AG10803 (cell line): ENCODE measurements at places on chromosomes 7 and 10.

DNA sequence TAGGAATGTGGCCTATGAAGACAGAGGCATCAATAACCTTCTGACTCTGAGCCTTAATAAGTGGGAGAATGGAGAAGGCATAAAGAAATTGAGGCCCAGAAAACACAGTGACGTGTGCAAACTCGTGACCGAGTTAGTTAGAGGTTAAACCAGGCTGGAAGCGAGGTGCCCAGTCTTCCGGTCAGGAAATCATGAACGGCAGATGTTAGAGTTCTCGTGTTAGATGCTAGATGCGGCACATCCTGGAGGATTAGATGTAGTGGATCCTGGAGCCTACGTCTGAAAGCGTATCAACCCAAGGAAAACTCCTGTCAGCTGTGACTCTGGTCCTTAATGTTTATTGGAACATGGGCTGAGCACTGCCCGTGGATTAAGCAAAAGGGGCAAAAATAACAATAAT lies 275.9 kb downstream of the TCF7L2 start:
- DNase-seq = no peak

DNA sequence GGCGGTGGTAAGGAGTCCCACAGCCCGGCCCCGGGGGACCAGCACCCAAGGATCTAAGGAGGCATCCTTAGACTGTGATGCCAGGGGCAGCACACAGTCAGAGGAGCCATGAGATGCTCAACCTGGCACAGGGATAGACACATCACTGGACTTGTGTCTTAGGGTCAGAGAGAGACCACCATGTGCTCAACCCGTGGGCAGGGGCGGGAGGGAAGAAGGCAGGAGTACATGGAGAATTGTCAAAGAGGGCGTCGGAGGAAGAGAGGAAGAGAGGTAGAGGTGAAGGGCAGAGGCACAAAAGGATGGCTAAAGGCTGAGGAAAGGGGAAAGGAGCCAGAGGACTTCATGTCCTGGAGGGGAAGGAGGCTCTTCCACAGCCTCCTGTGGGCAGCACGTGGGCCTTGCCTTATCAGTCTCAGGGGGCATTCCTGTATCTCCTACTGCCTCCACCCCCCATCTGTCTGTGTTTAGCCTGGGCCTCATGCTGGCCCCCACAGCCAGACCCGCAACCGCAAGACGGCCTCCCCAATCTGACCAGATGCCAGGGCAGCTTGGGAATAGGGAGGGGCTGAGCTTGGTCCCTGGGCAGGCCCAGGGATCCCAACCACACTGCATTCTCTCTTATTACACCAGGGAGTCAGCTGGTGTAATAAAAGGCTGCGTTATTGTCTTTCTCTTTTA lies 2.2 kb downstream of the ADCY1 start:
- no peak for DNase-seq

GRCh38 chr7:142901426-142902259 lies 16.1 kb upstream of the TRPV6 start:
- DNase-seq = no peak

DNA sequence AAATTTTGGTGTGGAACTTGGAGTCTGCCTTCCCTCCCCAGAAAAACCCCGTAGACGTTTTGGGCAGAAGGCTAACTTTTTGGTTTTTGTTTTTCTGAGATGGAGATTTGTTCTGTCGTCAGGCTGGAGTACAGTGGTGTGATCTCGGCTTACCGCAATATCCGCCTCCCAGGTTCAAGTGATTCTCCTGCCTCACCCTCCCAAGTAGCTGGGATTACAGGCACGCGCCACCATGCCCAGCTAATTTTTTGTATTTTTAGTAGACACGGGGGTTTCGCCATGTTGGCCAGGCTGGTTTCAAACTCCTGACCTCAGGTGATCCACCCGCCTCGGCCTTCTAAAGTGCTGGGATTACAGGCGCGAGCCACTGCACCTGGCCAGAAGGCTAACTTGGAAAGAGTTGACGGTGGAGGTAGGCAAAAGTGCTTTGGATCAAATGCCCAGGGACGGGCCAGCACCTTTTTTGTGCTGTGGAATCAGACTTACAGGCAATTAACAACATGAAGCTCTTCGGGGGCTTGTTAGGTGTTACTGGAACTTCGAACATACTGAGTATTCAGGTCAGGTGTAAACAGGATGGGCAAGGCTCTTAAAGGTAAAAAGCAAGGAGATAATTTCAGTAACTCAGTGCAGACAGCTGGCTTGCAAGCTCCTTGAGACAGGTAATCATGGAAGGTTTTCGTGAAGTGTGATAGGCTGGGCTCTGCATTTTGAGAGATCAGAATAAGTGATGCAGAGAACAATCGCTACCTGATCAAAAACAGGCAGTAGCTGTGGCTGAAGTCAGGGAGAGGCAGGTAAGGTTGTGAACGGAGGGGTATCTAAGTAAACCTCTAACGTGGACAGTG lies 1.8 kb downstream of the PPP1R35 start:
- DNase-seq = no peak

GRCh38 chr7:81439591-81439990 lies 330.3 kb downstream of the HGF start:
- DNase-seq = no peak

GRCh38 chr7:107725138-107725740 lies 18.7 kb upstream of the CBLL1 start:
- peak; percentile 65 for DNase-seq

DNA sequence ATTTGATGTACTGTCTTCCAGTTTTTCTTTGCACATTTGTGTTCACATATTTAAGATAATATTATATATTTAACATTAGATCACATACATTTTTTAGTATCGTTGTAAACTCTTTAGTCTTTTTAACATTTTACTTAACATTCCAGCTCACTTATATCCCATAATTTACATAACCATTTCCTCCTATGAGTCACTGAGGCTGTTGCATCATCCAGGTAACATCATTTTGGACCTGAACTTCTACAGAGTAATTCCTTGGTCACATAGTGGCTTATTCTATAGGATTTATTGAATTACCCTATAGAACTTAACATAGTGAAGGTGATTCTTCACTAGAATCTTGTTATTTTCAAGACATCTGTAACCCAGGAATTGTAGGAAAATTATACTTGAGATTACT lies 194.4 kb downstream of the POU6F2 start:
- DNase-seq = no peak

GRCh38 chr7:47411901-47412300 lies 170.0 kb downstream of the TNS3 start:
- no peak for DNase-seq

- no peak for DNase-seq
Measured at GRCh38 chr7:28685242-28685643, 272.9 kb downstream of the TRIL start.

GRCh38 chr10:42977032-42977416 lies 99.8 kb upstream of the RET start:
- no peak for DNase-seq

- DNase-seq = no peak
Measured at GRCh38 chr10:97567891-97568290, 4.7 kb upstream of the ANKRD2 start.

DNA sequence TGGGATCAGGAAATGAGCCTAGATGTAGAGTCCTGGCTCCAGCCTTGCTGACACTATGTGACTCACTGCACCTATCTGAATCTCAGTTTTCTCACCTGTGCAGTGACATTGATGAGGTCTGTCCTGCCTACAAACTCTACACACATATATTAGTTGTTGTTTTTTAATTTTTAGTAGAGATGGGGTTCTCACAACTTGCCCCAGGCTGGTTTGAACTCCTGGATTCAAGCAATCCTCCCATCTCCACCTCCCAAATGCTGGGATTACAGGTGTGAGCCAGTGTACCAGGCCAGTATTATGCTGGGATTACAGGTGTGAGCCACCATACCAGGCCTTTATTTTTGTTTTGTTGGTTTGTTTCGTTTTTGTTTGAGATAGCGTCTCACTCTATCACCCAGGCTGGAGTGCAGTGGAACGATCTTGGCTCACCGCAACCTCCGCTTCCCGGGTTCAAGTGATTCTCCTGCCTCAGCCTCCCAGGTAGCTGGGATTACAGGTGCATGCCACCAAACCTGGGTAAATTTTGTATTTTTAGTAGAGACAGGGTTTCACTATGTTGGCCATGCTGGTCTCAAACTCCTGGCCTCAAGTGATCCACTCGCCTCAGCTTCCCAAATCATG lies 11.8 kb upstream of the DDIT4 start:
- DNase-seq = no peak

- DNase-seq = peak; percentile 42
Measured at GRCh38 chr10:79101560-79102497, 33.1 kb downstream of the ZMIZ1 start.

DNA sequence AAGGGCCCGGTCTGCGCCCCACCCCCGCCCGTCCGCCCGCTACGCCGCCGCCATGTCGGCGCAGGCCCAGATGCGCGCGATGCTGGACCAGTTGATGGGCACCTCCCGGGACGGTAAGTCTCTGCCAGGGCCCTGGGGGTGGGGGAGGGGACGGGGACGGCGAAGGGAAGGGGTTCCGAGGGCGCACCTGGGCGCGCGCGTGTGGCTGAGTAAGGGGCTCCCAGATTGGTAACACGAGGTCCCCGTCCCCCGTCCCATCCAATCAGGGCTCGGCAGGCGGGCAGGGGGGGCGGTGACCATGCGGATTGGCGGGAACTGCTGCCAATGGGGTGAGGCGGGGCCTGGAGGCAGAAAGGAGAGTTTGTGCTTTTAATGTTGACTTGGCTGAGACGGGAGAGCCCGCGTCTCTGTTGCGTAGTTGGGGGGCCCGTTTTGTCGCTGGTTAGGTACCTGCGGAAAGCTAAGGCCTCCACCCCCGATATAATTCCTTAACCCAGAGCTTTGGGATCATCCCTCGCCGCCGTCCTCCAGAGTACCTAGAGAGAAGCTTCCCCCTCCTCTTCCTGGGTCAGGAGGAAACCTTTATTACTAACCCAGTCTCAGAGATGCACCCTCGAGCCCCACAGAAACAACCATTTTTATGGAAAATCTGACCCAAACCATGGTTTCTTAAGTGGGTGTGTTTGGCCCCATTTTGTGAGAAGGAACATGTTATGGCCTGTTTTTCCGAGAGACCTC lies 685 bp downstream of the LUC7L2 start:
- peak; percentile 89 for DNase-seq

DNA sequence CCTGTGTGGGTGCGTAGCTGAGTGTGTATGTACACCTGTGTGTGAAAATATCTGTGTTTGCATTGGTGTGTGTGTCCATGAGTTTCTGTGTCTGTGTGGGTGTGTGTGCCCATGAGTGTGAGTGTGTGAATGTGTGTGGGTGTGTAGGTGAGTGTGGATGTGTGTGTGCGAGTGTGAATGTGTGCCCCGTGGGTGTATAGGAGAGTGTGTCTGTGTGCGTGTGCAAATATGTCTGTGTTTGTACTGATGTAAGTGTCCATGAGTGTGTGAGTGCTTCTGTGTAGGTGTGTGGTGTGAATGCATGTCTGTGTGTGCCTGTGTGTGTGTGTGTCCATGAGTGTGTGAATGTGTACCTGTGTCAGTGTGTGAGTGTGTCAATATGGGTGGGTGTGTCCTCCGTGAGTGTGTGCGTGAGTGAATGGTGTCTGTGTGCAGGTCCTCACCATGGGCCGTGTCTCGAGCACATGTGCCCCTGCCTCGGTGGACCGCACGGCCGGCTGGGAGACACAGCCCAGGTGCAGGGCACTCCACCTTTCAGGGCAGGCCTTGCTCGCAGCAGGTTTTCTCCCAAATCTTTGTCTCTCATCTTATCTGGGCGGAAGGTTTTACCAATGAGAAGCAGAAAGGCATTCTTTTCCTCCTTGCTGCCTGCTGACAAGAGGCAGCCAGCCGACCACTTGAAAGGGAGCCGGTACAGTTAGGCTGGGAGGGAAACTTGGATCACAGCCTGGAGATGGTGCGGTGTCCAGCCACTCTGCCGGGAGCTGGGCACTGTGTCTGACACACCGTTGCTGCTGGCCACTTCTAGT lies 107.1 kb upstream of the FAM20C start:
- DNase-seq = peak; percentile 67

GRCh38 chr7:82559193-82559805 lies 115.7 kb upstream of the CACNA2D1 start:
- no peak for DNase-seq

DNA sequence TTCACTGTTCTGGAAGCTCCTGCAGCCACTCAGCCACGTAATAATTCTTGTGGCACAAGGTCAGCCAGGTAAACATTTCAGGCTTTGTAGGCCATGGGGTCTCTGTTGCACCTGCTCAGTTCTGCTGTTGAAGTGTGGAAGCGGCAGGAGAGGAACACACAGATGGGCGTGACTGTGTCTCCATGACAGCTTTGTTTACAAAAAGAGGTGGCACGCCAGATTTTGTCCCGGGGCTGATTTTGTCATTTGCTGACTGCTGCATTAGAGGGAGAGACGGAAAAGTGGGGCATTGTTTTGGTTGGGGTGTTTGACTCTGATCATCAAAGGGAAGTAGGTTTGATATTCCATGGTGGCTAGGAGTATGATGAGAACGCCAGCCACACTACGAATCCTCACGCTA lies 103.1 kb downstream of the PRKAG2 start:
- DNase-seq = no peak
